Neural crest cell (in vitro differentiated cells): ENCODE measurements at places on chromosomes 4 and X. TPM values are rescaled to one million over a fixed set of nuclear protein-coding genes. Genes with fewer than 3 reads are reported as not detected.

- DNase-seq = no peak
Measured at GRCh38 chr4:60822986-60823385, 377.1 kb upstream of the ADGRL3 start.

- no peak for DNase-seq
Measured at GRCh38 chr4:145871209-145871608, 67.4 kb downstream of the ZNF827 start.

DNA sequence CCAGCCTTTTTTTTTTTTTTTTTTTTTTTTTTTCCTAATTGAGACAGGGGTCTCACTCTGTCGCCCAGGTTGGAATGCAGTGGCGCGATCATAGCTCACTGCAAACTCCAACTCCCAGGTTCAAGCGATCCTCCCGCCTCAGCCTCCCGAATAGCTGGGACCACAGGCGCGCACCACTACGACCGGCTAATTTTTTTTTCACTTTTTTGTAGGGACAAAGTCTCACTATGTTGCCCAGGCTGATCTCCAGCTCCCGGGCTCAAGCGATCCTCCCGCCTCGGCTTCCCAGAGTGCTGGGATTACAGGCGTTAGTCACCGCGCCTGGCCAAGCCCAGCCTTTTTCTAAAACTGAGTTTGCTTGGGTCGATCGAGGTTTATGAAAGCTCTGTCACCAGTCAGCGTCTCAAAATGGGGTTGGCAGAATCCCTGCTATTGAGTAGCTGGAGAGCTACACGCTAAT, 1.3 kb upstream of the OTUD5 start:
- DNase-seq = no peak

DNA sequence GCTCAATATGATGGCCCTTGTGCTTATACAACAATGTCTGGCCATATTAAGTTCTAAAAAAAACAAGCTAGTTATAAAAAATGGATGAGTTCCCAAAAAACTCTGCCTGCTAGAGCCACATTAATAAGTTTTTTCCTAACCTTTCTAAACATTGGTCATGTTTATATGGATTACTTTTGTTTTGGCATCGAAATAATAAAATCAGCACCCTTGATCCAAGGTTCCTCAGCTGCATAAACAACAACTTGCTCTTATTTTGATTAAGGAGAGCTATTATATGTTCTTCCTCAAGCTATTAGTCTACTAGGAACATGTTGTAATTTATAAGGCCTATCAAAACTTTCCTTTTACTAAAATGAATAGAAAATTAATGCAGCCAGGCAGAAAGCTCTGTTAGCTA, 48.4 kb downstream of the UNC5C start:
- DNase-seq = no peak

CSN1S1 gene
- total RNA-seq = not detected in 2 replicates

PRRG1 gene
- 8.0 TPM in 2 replicates for total RNA-seq

DNA sequence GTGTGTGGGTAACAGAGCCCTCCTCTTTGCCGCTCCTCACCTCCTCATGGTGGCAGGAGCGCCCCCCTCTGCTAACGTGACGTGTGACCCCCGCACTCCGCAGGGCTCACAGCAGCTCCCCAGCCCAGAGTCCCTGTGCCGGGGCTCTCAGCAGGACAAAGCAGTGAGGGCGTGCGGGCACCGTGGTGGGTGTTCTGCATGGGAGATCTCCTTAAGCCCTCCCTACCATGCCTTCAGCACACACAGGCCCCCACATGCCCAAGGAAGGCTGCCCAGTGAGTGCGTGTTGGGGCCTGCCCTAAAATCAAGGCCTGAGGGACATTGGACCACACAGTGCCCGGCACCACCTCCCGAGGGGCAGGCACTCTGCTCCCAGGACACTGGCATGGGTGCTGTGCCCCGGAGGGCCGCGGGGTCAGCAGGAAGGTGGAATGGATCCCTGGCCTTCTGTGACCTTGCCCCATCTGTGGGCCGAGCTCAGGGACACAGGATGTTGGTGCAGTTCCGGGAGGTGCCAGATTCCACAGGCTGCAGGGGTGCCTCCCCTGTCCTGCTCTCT, 10.1 kb downstream of the PSAPL1 start:
- no peak for DNase-seq

- no peak for DNase-seq
Measured at GRCh38 chrX:15820106-15821073, 30.1 kb downstream of the ZRSR2 start.

- DNase-seq = no peak
Measured at GRCh38 chr4:2322841-2323240, 60.9 kb upstream of the MXD4 start.

MEPE gene
- not detected in 2 replicates for total RNA-seq

- peak; percentile 50 for DNase-seq
Measured at GRCh38 chr4:155759372-155760252, 791 bp downstream of the GUCY1B1 start.

CENPVL1 gene
- total RNA-seq = 1.3 and 1.6 TPM in 2 replicates

DNA sequence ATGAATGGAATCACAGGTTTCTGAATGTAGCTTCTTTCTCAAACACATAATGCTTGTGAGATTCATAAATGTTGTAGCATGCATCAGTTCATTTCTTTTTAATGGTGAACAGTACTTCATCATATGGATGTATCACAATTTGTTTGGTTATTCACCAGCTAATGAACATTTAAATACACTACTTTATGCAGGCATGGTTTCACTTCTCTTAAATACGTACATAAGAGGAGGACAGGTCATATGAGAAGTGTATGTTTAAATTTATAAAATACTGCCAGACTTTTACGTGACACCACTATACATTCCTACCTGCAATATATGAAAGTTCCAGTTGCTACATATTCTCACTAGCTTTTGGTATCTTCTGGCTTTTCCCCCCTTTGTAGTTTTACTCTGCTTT, 65.4 kb downstream of the ANKRD17 start:
- no peak for DNase-seq

DRP2 gene
- 2.4 and 2.9 TPM in 2 replicates for total RNA-seq

VCX2 gene
- total RNA-seq = not detected in 2 replicates

TRIML1 gene
- total RNA-seq = not detected in 2 replicates

STX18 gene
- total RNA-seq = 36.7 and 40.0 TPM in 2 replicates

PCDH19 gene
- total RNA-seq = 30.2 and 33.3 TPM in 2 replicates

GRCh38 chr4:145734576-145735346, 54.8 kb downstream of the C4orf51 start:
- no peak for DNase-seq

GRCh38 chr4:104492183-104492771, 2.4 kb downstream of the CXXC4 start:
- peak; percentile 20 for DNase-seq

DNA sequence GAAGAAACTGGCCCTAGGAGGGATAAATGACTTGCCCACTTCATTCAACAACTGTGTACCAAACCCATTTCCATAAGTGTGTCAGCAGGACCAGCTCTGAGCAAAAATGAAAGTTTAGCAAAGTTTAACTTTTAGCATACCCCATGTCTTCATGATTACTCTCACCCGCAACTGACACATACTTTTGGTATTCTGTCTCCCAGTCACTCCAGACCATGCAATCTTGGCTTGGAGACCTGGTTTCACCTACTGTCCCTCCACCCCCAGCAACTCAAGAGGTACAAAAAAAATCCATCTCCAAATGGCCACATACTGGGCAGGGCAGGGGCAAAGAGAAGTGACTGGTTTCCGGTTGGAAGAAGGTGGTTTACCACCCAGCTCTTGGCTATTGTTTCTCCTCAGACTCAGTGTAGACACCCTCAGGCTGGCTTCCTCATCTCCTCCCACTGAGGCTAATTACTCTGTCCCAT, 79.8 kb downstream of the RLIM start:
- no peak for DNase-seq

DNA sequence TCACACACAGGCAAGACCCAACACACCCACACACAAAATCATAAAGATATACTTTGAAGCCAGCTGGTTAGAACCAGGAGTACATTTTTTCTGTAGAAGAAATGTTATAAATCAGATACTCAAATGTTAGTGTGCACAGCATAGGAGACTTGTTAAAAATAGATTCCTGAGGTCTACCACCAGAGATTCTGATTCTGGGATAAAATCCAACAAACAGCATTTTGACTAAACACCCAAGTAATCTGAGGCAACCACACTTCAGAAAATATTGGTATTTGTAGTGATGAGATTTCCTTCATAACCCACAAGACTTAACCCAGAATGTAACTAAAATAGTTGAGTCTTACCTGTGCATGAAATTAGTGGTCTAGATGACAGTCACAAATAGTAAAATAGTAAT, 301.8 kb downstream of the HNRNPD start:
- DNase-seq = no peak

SPANXA2 gene
- total RNA-seq = not detected in 2 replicates

GRCh38 chr4:7415927-7416686, 18.6 kb downstream of the PSAPL1 start:
- no peak for DNase-seq

MAGEA11 gene
- not detected in 2 replicates for total RNA-seq

DNA sequence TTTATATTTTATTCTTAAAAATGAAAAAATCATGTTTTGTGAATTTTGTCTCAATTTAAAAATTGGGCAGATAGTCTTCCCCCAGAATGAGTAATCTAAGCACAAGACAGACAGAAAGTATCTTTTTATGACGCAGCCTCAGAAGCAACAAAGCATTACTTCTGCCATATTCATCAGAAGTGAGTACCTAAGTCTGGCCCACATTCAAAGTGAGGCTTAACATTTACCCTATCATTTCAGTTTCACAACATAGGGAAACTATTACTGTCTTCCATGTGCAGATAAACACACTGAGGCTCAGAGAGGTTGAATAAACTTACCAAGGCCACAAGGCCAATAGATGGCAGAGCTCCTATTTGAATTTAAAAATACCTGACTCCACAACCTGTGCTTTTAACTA, 4.4 kb upstream of the PRDX4 start:
- no peak for DNase-seq

NEIL3 gene
- 18.2 and 20.6 TPM in 2 replicates for total RNA-seq

TLL1 gene
- 1.7 and 2.2 TPM in 2 replicates for total RNA-seq

DNA sequence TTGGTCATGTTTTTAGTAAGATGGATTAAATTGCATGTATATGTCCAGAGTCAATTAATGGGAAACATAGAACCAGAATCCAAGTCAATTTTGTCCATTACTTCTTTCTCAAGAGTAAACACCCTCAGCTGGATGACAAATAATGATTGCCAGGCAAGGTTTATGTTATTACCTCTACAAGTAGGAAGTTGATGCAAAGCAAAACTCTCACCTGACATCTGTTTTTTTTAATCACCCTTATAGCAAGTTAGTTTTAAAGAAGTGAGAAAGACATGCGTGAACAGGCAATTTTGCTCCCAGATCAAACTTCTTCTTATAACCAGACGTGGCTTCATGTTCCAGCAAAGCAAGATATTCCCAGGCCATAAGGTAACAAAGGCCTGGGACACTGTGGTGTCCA, 348.5 kb upstream of the FTHL17 start:
- no peak for DNase-seq

DNA sequence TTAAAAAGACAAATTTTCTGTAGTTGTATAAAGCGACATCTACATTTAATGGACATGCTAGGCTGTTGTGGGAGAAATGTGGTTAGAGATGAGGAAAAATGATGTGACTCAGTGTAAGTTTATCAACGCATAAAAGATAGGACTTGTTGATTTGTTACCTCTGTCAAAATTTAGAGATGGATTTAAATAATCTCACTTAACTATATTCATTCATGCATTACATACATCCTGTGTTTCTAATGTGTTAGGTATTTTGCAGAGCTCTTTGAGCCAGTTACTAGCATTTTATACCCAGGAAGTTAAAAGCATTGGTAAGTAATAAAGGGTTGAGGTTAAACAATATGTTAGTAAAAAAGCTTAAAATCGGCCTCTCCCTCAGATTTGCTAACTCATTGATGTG, 34.3 kb downstream of the METAP1 start:
- no peak for DNase-seq

GRCh38 chr4:5114950-5115349, 63.7 kb downstream of the STK32B start:
- no peak for DNase-seq

TSPAN5 gene
- total RNA-seq = 25.0 and 26.3 TPM in 2 replicates

DNA sequence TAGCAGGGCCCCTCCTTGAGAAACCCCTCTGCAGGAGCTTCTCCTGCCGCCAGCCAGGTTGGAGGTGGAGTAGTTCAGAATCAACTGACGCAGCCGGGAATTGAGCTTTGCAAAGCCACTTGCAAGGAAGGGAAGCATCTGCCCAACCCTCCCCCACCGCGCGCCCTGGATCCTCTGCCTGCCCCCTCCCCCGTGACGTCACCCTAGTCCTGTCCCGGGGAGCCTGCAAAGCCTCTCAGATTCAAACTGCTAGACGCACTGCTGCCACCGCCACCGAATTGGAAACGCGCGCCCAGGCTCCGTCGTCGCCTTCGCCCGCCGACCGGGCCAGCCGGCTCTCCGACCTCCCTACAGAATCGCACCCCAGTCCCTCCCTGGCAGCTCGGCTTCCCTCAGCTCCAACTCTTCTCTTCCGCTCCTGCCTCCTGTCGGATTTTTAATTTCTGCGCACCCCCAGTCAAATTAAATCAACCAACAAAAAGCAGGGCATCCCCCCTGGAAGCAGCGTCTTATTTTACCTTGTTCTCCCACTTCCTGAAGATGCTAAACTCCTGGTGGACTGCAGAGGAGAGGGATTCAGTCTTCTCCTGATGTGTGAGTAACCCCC, 3.8 kb downstream of the SLITRK2 start:
- DNase-seq = peak; percentile 18

DNA sequence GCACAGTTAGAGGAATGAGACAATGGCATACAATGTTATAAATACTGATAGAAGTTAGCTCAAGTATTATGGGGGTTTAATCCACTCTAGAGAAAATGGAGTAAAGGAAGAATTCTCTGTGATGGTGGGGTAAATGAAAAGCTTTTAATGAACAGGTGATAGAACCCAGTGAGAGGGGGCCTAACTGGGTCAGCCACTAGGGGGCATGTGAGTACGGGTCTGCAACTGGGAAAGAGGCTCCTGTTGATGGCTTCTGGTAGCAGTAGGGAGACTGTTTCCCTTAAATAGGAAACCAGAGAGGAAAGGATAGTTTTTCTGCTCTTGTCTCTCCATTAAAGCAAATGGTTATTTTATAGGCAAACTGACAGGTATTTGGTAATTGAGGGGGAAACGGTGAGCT, 132.8 kb upstream of the GPR101 start:
- no peak for DNase-seq

DNA sequence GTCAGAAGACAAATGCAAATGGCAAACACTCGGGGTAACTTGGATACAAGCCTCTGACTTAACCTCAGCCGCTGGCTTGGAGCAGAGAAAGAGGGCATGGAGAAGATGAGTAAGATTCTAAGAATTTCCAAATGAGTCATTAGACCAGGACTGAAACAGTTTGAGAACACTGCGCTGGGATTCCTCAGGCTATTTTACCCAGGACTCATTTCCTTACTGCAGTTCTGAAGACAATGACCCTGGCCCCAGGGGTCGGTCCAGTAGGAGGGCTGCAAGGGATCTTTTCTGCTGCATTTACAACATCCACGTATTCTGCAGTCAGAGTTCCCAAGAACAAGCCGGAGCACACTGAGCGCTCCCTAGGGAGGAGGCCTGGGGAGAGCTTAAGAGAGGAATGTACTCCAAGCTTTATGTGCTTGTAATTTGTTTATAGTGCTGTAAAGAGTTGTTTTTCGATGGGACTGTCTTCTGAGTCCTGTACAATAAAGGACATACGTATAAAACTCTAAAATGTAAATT, 27.3 kb upstream of the SORBS2 start:
- peak; percentile 17 for DNase-seq
